Right lung (tissue), 10 donors: ENCODE measurements at places on chromosomes 3 and 15.

DNA sequence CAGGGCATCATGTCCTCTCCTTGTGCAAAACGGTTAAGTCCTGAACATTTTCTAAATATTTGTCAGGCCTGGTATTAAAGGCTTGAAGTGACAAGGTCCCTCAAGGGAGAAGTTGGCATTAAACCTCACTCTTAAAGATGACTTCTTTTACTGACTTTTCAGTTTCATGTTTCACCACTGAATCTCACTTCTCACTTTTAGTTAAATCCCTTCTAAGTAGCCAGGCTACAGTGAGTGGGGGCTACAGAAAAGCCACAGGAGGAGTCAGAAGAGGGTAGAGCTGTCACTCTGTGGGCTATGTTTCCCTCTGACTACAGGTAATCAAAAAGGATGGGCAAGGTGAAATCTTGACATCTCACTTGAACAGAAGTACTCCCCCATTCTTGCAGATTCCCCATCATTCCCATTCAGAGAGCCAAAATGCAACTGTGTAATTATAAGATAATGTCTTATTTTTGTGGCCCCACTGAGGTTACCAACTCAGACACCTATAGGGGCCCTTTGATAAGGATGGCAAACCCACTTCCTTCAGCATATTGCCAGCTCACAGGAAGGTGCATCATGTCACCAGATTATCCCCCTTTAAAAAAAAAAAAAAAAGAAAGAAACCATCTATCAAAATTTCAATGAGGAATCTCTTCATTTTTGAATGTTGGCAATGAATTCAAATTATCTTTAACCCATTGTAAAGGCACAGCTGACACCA is 790.1 kb upstream of the CFAP20DC start:
- no peak for DNase-seq

DNA sequence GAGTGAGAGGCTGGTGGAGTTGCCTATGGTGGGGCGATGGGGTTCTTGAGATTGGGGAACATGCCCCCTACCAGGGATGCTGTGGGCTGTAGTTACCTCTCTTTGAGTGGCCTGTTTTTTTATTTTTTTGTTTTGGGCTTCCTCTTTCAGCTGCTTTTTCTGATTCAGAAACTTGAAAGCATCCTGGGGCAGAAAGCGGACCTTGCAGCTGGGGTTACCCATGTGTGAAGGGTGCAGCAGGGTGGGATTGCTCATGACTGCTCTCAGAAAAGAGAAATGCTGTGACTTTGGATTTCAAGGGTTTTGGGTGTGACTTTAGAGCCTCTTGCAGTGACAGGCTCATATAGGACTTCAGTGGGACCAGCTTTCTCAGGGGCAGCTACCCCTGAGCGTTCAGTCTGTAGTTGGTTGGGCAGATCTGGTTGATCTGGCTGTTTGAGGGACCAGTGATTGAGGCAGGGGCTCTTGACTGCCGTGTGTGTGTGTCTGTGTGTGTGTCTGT is 1.8 kb downstream of the LIMD1 start:
- DNase-seq, result no peak

GRCh38 chr15:43285609-43286037 is 18.9 kb upstream of the TGM5 start:
- DNase-seq, result peak; percentile 48

DNA sequence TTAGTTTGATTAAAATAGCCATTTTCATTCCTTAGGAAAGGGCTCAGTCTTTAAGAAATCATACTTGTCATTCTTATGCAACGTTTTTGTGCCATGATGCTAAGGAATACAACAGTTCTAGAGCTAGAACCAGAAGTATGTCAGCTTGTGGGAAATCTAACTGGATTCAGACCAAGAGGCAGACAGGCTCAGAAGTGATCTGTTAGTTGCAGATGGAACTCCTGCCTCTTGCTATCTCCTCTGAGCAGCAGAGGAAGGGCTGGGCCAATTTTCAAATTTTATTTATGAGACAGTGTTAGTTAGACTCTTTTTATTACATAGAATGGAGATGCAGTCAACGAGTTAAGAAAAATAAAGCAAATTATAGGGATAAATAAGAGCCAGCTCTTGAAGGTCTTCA is 48.5 kb upstream of the RYR3 start:
- DNase-seq, result no peak

GRCh38 chr15:31435261-31435911 is 108.8 kb downstream of the KLF13 start:
- DNase-seq, result peak; percentile 45

DNA sequence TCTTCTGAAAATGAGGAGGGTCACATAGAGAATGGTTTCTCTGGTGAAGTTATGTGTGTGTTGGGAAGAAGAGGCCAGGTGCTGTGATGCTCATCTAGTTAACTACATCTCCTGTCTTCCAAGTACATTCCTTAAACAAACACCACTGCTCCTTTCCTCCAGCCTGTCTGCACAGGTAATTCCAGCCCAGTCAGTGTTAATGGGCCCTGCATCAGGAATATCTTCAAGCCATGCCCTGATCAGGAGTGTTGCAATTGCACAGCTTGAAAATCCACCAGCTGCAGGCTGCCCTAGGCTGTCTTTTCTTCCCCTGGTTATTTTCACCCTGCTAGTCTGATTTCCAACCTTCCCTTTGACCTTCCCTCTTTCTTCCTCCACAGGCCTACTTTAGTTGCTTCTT is 41.9 kb upstream of the LMOD3 start:
- DNase-seq, result no peak

GRCh38 chr15:62895905-62896316 is 146.6 kb upstream of the TPM1 start:
- no peak for DNase-seq

DNA sequence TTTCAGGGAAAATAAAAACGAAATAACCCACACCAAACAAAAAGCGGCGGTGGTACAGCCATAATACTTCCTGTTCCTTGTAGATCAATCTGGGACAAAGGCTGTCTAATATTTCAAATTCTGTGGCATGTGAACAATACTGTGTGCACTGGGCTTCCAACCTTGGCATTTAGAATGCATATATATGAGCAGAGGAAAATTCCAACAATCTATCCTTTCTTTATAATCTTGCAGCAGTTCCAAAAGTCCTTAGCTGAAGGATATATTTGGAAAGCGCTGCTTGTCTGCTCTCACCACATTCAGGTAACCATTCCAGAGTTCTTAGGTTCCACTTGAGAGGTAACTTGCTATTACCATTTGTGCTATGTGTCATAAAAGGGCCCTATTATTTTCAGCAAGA is 231.8 kb downstream of the RBMS3 start:
- DNase-seq, result no peak

- no peak for DNase-seq
Measured at GRCh38 chr3:113222451-113223086, 11.2 kb downstream of the BOC start.

- no peak for DNase-seq
Measured at GRCh38 chr3:14369675-14370669, 32.4 kb upstream of the SLC6A6 start.

- peak; percentile 79 for DNase-seq
Measured at GRCh38 chr3:64443546-64444381, 218.5 kb upstream of the PRICKLE2 start.
